ENCODE measurements at places on chromosomes 5 and 9.
A peak's percentile ranks its signal among the peaks of the same experiment; 100 is the strongest.

GRCh38 chr5:78537821-78538220, 110.8 kb downstream of the LHFPL2 start:
- no peak for DNase-seq

GRCh38 chr5:751496-751895, 33.0 kb downstream of the ZDHHC11B start:
- no peak for DNase-seq

DNA sequence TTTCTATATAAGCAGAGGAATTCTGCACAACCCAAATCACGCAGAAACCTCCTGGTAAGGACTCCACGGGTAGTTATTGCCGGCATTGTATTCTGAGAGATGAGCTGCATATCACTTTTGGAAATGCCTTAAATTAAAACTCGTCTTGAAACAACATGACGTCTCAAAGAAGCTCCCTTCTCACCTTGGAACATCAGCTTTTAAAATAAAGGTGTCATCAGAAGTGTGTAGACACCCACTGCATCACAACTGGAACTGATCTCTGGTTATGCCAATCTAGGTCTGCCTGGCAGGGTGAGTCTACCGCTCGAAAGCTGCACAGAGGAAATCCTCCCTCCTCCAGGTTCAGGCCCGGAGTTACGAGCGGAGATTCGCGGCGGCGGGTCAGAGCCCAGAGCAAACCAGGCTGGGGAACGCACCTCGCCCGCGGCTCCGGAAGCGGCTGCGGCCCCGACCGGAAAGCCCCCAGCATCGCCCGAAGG, 974 bp upstream of the SLC12A2 start:
- no peak for DNase-seq

GRCh38 chr9:404234-404633, 189.6 kb downstream of the DOCK8 start:
- no peak for DNase-seq

DNA sequence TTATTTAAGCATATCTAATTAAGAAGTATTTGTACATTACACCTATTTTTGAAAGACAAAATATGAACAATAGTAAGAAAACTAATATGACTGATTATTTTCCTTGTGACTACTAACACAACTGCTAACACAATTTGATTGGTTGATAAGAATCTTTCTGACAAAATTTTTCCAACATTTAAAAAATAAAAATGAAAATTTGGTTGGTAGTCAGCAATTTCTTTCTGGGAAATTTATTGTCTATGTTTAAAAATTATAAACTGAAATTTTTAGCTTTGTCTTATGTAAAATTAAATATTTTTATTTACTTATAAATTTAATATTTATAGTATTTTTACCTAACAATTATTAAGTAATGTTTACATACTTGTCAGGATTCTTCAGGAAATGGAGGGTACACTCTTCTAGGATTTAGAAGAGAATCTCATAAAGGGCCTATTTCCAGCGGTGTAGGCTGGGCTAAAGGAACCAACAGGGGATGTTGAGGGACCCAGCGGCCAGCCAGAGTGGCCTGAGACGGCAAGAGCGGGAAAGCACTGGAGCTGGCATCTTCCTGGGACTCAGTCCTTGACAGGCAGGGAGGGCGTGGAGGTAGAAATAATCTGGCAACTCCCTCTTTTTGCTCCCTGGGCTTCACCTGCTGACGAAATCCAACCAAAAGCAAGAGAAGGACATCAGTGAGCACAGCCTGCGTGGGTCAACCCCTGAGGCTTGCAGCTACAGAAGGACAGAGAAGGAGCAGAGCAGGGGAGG, 14.7 kb upstream of the FAM120A start:
- no peak for DNase-seq

DNA sequence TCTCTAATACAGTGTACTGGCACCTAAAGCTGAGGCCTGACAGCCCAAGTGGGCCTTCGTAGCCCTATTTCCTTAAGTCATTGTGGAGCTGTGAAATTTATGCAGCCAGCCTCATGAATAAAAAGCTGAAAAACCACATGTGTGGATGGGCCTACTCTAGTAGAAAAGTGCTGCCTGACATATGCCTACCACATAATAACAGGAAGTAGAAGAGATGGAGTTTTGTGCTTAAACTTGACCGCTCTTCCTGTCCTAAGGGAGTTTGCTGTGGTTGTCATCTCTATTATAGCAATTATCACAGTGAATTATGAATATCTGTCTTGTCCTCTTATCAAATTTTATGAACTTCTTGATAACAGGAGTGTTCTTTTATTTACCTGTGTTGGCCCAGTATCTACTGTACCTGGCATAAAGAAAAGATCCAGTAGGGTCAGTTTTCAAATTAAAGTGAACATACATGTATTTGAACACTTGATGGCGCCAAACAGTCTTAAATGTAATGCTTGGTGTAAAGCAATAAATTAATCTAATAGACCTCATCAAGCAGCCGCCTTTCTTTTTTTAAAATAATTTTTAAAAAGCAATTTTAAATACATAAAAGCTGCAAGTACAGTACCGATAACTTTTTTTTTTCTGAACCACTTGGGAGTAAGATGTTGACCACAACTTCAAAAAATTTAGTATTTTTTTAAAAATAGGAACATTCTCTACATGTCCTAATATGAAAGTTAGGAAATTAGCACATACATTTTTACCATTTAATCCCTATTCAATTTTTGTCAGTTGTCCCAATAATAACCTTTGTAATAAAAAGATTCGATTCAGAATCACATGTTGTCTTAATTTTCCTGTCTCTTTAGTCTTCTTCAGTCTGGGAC, 51.0 kb downstream of the FKTN start:
- DNase-seq, result no peak

GRCh38 chr9:107340920-107341632, 58.0 kb downstream of the RAD23B start:
- peak; percentile 44 for DNase-seq

DNA sequence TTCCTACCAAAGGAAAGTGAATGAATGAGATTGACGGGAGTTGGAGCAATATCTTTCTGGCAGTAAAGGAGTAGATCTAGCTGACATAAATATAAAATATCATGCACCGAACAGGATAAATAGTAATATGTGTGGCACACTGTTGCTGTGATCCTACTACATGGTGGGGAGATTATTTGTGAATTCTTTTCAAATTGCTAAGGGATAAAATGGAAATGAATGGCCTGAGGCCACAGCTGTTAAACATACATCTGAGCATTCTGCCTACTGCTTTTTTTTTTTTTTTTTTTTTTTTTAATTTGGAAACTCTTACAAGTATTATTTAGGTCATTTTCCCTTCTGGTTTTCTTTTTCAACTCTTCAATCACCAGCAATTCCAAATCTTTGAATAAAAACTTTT, 66.8 kb downstream of the MEF2C start:
- DNase-seq, result no peak

- DNase-seq, result no peak
Observed at GRCh38 chr5:16410338-16410737, 55.3 kb downstream of the ZNF622 start.

GRCh38 chr5:148913985-148914431, 87.6 kb downstream of the ADRB2 start:
- DNase-seq, result no peak
